Suppressor macrophage treated with lipopolysaccharide for 4 hours (primary cell): ENCODE measurements at places on chromosomes 6 and 20.
A peak's percentile ranks its signal among the peaks of the same experiment; 100 is the strongest.

DNA sequence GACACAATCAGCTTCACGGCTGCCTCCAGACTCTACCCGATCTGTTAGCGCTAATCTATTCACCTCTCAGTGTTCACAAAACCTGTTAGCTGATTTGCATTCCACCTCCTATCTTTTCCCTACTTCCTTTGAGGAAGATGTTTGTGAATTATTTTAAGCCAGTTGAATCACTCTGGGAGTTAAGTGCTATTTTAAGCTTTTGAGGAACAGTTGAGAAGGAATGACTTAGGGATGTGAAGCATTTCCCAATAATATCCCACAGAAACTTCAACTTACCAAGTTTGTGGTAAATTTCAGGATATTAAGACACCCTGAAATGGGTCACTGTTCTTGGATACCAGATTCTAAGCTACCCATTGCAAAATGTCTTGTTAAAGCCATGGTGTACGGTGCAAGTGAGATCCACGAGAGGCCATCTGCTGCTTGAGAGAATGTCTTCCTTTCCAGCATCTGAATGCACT, 145.2 kb upstream of the CITED2 start:
- DNase-seq = no peak

GRCh38 chr6:74287441-74287840, 591.4 kb downstream of the CD109 start:
- no peak for DNase-seq

GRCh38 chr20:48841875-48842529, 14.2 kb upstream of the PREX1 start:
- DNase-seq = no peak

GRCh38 chr6:38467566-38467965, 172.2 kb downstream of the BTBD9 start:
- peak; percentile 32 for DNase-seq

DNA sequence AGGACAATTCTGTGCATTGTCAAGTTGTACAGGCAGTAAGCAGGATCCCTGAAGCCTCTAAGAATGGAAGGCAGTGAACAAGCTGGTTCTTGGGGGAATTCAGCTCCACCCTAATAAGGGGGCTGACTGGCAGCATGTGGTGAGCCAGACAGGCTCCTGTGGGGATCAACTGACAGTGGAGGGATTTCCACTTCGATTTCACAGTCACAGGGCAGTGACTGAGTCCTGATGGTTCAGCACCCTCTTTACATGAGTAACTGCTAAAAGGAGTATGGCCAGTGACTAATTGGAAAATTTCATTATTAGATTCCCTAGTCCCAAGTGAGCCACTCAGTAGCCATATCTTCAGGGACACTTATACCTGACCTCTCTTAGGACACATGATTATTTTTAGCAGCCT, 78.4 kb downstream of the NDUFAF5 start:
- peak; percentile 75 for DNase-seq

DNA sequence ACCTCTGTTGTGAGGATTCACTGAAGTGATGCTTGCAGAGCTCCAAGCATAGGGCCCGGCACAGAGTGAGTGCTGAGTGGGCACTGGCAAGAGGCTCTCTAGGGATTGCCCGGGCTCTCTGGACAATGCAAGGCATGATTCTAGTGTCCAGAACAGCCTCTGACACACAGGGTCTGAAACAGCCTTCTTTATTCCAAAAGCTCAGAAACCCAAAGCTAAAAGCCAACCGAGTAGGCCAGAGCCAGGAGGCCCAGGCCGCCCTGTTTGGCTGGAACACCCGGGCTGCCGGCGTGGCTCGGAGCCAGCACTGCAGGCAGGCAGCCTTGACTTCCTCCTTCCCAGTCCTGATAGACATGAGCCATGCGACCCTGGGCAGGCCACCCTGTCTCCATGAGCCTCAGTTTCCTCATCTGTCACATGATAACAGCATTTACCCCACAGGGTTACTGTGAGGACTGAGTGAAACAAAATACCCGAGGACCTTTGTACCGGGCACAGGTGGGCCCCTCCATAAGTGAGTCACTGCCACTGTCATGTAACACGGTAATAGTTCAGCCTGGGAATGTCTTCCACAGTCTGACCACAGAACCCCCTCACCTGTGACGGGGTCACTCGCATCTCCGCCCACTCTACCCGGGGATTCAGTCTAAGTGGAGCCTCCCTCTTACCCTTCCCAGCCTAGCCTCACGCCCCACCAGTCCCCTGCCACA, 51.5 kb downstream of the PTPRT start:
- DNase-seq = no peak

GRCh38 chr6:89736893-89737292, 82.7 kb downstream of the MDN1 start:
- peak; percentile 33 for DNase-seq
